ENCODE measurements at places on chromosomes 3 and 15. TPM values are rescaled to one million over a fixed set of nuclear protein-coding genes. Genes with fewer than 3 reads are reported as not detected.

Gene CYP1A2
- not detected for total RNA-seq

Gene ARGFX
- not detected for total RNA-seq

Gene BCL2A1
- 111 TPM for total RNA-seq

Gene TGM5
- 0.07 TPM for total RNA-seq

DNA sequence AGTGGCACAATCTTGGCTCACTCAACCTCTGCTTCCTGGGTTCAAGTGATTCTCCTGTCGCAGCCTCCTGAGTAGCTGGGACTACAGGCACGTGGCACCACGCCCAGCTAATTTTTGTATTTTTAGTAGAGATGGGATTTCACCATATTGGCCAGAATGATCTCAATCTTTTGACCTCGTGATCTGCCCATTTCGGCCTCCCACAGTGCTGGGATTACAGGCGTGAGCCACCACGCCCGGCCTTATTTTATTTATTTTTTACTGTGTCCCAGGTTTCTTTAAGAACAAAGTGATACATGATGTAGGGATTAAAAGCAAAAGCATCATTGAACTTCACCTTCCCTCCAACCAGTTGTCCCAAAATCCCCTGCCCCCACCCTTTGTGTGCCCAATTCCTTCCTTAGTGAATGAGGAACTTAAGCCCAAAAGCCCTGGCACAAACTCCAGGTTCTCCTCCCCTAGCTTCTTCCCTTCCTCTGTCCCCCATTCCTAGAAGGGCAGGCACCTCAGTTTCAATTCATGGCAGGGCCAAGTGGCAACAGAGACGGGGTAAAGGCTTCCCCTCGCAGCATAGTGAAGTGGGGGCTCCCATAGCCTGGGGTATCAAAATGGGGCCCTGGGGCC lies 23.7 kb upstream of the RPN1 start:
- no peak for DNase-seq

DNA sequence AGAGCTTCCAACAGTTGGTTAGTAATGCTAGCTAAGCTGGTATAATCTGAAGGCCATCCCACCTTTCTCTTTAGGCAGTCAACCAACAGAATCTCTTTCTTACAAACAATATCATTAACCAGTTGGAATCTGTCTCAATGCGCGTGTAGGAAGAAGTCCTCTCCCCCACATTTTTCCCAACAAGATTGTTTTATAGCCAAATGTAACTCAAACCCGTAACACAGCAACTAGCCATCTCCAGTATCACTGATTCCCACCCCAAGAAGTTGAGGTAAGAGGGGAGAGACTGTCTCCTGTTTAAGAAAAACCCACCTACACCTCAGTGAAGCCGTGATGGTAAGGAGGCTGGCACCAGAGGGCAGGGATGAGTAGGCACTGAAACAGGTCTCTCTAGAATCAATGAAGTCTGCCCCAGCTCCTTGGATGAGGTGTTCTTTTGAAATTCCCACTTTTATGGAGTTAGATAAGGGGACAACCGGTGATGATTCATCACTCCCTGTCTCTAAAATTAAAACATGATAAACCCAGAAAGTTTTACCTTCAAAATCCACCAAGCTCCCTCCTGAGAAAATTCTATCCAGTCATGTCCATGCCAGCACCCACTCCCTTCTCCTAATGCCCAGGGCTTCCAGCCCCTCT lies 30.9 kb downstream of the CDC25A start:
- no peak for DNase-seq

DNA sequence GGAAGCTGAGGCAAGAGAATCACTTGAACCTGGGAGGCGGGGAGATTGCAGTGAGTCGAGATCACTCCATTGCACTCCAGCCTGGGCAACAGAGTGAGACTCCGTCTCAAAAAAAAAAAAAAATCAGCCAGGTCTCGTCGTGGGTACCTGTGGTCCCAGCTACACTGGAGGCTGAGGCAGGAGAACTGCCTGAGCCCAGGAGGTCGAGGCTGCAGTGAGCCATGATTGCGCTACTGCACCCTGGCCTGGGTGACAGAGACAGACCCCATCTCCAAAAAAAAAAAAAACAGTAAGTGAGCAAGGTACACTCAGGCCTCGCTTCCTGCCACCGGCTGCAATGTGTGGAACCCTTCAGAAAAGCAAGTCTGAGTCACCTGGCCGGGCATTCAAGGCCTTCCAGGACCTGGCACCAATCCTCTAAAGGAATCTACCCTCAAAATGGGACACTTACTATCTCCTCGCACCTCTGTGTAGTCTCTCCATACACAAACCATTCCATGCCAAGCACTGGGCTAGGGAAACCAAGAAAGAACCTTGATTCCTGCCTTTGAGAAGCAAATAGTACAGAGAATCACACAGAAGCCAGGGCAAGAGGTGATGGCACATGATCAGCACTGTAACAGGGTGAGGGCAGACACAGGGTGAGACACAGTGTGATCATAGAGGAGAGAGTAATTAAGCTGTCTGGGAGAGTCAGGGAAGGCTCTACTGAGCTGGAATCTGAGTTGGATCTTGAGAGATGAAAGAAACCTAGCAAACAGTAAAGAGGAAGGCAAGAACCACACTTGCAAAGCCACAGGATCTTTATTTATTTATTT lies 9.7 kb downstream of the SCAMP2 start:
- no peak for DNase-seq

- DNase-seq = no peak
Observed at GRCh38 chr3:38992117-38992760, 59.5 kb downstream of the SCN11A start.

DNA sequence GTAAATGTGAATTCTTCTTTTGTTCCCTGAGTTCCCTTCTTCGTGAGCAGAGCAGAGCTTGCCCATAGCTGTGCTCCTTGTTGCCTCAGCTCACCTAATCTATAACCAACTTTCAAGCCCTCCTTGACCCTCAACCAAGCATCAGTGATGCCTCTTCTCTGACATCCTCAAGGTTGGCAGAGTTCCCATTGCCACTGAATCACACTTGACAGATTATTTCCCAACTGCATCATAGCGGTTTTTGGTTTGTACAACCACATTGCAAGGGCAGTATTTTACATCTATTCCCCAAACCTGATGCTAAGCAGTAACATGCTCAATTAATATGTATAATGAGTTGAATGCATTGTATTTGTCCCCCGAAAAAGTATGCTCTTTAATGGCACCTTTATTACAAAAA lies 133.0 kb upstream of the SNTN start:
- DNase-seq = no peak

DNA sequence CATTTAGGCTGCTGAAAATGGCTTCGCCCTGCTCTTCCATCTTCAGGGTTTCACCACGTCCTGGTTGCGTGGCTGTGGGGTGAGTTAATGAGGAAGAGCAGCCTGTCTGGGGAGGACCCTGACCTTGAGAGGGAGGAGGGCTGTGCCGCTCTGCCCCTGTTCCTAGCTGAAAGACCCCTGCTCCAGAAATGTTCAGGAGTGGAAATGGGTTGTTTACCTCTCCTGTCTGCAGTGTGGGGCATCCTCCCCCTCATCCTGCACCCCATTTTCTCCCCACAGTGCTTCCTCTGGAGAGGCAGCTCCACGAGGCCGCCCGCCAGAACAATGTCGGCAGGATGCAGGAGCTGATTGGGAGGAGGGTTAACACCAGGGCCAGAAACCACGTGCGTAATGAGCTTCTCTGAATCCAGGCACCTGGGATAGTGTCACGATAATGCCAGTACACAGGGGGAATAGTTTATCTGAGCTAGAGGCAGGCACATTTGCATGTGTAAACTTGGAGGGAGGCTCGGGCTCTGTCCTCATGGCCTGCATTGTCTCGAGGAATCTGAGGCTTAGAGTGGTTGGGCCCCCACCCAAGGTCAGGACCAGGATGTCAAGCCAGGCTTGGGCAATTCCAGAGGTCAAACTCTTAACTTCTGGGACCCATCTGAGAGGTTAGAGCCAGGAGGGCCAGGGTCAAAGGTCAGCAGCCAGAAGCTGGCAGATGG lies 4.0 kb downstream of the ANKDD1A start:
- DNase-seq = no peak

DNA sequence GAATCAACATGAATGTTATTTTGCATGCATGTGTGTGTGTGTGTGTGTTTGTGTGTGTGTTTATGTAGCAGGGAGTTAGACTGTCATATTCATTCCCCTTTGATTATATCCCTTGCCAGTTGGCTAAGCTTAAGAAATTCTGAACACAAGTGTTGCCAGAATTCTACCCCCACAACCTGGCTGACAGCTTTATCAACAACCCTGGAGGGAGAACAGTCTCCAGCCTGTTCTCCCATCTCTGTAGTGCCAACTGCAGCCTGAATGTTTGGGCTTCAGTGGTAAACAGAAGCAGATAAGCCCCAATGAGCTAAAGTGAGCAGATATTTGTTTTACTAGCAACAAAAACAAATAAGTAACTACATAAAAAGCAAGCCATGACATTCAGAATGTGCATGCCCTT lies 162.6 kb upstream of the ABI3BP start:
- DNase-seq = no peak

DNA sequence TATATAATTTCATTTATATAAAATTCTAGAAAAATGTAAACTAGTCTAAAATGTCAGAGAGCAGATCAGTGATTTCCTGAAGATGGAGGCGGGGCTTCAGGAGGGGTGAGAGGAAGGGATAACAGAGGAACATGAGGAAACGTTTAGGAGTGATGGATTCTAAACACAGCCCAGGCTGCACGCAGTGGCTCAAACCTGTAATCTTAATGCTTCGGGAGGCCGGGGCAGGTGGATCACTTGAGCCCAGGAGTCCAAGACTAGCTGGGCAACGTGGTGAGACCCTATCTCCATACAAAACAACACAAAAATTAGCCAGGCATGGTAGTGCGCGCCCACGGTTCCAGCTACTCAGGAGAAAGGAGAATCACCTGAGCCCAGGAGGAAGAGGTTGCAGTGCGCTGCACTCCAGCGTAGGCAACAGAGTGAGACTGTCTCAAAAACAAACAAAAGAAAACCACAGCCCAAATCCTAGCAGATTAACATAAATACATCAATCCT lies 18.0 kb upstream of the IQCF1 start:
- no peak for DNase-seq

Data from activated CD4-positive, alpha-beta T cell treated with anti-CD3 and anti-CD28 coated beads, Interleukin-2, amount 10 ng/mL, durations not matched to agents 24 days and 14 days (primary cell).